ENCODE measurements at places on chromosomes 11 and 22. TPM values are rescaled to one million over a fixed set of nuclear protein-coding genes. Genes with fewer than 3 reads are reported as not detected.

- peaks cover 24% of the 10 kb centered on the region for H3K4me1 ChIP-seq
- no peak overlapping the region for H3K27ac ChIP-seq
- no peak overlapping the region for H3K4me3 ChIP-seq
- DNase-seq, result no peak
These were observed 2.5 kb downstream of the SYVN1 start for GRCh38 chr11:65131895-65132237.

- no peaks in the 10 kb centered on the region for H3K27me3 ChIP-seq
- H3K4me3 ChIP-seq, result no peak overlapping the region
- no peaks in the 10 kb centered on the region for H3K4me1 ChIP-seq
- H3K36me3 ChIP-seq, result no peaks in the 10 kb centered on the region
- no peak for DNase-seq
These were observed 243.7 kb downstream of the BLID start for GRCh38 chr11:121872356-121872755.

DNA sequence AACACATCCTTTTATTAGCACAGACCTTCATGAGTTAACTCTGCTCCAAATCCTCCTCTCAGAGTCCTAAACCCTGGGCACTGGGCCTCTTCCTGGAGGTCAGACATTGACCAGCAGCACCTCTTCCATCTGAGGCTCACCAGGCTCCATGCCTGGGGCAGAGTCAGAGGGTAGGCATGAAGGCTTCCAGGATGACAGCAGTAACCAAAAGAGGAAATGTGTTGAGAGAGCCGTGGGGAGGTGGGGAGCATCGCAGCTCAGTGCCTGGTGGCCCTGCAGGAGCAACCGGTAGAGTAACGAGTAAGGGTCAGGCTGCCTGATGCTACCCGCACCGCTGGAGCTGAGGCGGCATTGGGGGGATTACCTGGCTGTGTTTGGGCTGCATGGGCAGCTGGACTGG, 9.4 kb upstream of the NAV2 start:
- H3K27me3 ChIP-seq, result no peaks in the 10 kb centered on the region
- no peaks in the 10 kb centered on the region for H3K36me3 ChIP-seq
- peaks cover 6% of the 10 kb centered on the region for H3K4me1 ChIP-seq
- no peak overlapping the region for H3K27ac ChIP-seq
- no peak for DNase-seq

DNA sequence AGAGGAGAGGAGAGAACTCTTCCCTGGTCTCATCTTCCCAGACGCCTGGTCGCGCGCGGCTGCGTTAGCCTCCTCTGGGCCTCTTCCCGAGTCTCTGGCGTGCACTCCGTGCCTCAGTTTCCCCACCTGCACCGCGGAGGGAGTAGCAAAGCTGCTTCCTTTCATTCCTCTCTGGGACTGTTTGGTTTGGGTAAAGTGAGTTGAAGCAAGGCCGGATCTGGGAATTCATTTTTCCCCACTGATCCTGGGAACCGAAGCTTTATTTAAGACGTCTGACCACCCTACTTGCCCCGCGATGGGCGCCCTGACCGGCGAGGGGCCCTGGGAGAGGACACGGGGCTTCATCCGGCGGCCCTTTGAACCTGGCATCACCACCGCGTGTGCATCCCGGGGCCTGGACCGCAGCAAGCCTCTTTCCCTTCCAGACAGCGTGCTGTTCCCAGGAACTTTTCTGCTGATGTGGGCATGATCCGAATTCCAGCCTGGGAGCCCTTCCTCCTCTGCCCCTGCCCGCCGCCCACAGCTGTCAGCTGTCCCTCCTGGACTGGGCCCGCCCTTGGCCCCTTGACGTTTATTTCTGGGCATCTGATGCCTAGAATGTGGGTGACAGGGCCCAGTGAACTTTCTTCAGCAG, 758 bp downstream of the LDLRAD3 start:
- peaks cover 11% of the 10 kb centered on the region for H3K4me1 ChIP-seq
- H3K27me3 ChIP-seq, result no peaks in the 10 kb centered on the region
- no peaks in the 10 kb centered on the region for H3K36me3 ChIP-seq
- no peak overlapping the region for H3K27ac ChIP-seq

- no peaks in the 10 kb centered on the region for H3K4me1 ChIP-seq
- no peak overlapping the region for H3K27ac ChIP-seq
- no peaks in the 10 kb centered on the region for H3K27me3 ChIP-seq
- H3K36me3 ChIP-seq, result no peaks in the 10 kb centered on the region
These were observed 393.7 kb downstream of the TMEM135 start for GRCh38 chr11:87431392-87431791.

- DNase-seq, result no peak
- H3K27ac ChIP-seq, result peak overlapping the region; percentile 90
- H3K4me3 ChIP-seq, result peak overlapping the region; percentile 61
- H3K36me3 ChIP-seq, result no peaks in the 10 kb centered on the region
- H3K27me3 ChIP-seq, result no peaks in the 10 kb centered on the region
These were observed 103.3 kb upstream of the AKIP1 start for GRCh38 chr11:8807544-8808225.

DNA sequence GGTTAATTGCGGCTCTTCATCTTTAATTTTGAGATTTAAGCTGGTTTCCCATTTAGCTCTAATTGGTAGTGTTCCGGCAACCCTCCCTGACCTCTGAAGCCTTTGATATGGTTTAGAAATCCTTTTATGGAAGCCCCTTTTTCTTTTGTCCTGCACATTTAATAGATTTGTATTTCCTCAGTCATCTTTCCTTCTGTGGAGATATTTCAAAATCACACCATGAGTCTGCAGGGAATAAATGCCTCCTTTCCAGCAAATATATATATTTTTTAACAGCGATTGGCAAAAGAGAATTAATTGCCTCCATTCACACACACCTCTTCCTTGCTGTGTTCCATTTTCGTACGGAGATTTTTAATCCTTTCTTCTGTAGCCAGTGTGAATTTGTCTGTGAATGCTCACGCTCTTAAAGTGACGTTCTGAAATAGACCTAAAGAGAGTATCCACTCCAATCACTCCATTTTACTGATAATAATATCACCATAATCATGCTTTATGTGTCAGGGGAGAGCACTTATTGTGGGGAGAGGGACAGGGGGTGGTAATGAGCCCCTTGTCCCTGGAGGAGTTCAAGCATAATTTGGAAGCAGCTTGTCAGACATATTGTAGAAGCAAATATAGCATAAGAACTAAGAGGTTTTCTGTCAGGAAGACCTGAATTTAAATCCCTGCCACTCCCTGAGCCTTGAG, 142.5 kb upstream of the SYT13 start:
- no peaks in the 10 kb centered on the region for H3K36me3 ChIP-seq
- peaks cover 4% of the 10 kb centered on the region for H3K27me3 ChIP-seq
- DNase-seq, result no peak

GRCh38 chr11:130085671-130086290, 16.1 kb downstream of the APLP2 start:
- no peaks in the 10 kb centered on the region for H3K27me3 ChIP-seq
- DNase-seq, result no peak
- peaks cover 41% of the 10 kb centered on the region for H3K4me1 ChIP-seq

GRCh38 chr22:43985532-43985931, 30.3 kb downstream of the SAMM50 start:
- no peak overlapping the region for H3K4me3 ChIP-seq
- H3K4me1 ChIP-seq, result no peaks in the 10 kb centered on the region
- peaks cover 96% of the 10 kb centered on the region for H3K36me3 ChIP-seq
- no peak for DNase-seq
- no peak overlapping the region for H3K27ac ChIP-seq

DNA sequence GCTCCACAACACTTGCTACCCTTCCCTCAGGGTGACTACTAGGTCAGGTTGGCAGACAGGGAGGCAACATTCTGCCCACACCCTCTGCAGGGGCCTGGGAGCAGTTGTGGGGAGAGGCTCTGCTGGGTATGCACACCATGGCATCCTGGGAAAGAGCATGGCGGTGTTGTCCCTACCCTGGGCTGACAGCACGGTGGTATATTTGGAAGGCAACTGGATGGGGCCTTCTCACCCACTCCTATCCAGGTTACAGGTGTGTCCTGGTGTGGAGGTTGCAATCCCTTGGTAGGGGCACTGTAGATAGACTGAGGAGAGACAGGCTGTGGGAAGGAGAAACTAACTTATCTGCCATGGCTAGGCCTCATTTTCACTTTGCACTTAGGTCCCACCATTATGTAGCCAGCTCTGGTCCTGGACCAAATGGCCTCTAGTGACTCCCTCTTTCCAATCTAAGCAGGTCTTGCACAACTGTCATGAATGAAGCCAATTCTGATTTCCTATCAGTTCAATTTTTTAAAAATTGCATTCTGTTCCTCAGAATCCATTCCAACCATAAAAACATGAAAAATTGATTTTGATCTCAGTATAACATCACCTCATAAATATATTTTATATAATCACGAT, 54.0 kb upstream of the CD44 start:
- H3K4me3 ChIP-seq, result no peak overlapping the region
- H3K36me3 ChIP-seq, result no peaks in the 10 kb centered on the region
- peak overlapping the region; percentile 81 for H3K27ac ChIP-seq
- no peak for DNase-seq

DNA sequence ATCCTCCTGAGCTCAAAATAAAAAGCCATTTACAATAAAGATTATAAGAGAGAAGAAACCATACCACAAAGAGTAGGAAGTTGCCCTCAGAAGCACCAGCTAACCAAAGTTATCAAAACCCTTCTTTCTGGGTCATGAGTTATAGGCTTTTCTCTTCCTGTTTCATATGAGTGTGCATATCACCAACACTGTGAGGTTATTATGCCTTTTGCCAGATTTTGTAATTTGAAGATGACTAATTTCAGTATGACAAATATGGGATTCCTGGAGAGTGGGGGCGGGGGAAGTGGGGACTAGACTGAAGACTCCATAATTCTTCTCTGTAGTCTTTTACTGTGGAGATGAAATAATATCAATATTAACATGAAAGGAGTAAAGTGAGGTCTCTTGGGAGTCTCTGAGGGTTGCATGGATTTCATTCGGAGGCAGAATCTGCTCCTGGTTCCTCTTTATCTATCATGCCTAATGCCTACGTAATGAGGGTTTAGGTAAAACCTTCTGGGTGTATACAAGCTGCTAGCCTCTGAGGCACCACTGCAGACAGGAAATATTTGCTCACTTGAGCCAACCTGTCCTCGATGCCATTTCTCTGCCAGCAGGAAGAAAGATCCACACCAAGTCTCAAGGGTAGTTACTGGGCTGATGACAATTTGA, 2.1 kb downstream of the LPXN start:
- H3K36me3 ChIP-seq, result peaks cover 19% of the 10 kb centered on the region
- H3K27me3 ChIP-seq, result no peaks in the 10 kb centered on the region

- peaks cover 9% of the 10 kb centered on the region for H3K4me1 ChIP-seq
- no peak overlapping the region for H3K27ac ChIP-seq
- H3K36me3 ChIP-seq, result peaks cover 95% of the 10 kb centered on the region
- H3K27me3 ChIP-seq, result no peaks in the 10 kb centered on the region
These were observed 25.2 kb downstream of the MORC2 start for GRCh38 chr22:30943368-30943767.

GRCh38 chr11:63837027-63837688, 1.8 kb upstream of the MARK2 start:
- peaks cover 6% of the 10 kb centered on the region for H3K36me3 ChIP-seq
- no peaks in the 10 kb centered on the region for H3K27me3 ChIP-seq
- H3K4me1 ChIP-seq, result peaks cover 29% of the 10 kb centered on the region
- peak overlapping the region; percentile 81 for H3K27ac ChIP-seq
- no peak overlapping the region for H3K4me3 ChIP-seq

DNA sequence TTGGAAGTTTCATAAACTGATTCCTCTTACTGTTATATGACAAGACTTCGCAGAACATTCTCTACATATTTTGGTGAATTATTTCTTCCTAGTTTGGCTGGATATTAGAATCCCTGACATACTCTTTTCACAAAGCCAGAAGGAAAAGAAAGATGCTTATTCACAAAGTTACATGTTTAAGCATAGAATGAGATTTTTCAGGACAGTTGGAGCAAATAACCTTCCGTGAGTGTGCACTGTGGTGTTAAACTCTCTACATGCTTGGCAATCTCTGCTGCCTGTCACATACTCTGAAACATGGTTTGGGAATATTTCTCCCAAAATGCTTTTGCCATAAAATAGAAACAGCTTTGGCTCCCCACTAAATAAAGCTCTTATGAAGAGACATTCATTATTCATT, 230.0 kb upstream of the MTNR1B start:
- H3K36me3 ChIP-seq, result no peaks in the 10 kb centered on the region
- no peaks in the 10 kb centered on the region for H3K4me1 ChIP-seq
- H3K4me3 ChIP-seq, result no peak overlapping the region
- no peak for DNase-seq
- H3K27ac ChIP-seq, result no peak overlapping the region

DNA sequence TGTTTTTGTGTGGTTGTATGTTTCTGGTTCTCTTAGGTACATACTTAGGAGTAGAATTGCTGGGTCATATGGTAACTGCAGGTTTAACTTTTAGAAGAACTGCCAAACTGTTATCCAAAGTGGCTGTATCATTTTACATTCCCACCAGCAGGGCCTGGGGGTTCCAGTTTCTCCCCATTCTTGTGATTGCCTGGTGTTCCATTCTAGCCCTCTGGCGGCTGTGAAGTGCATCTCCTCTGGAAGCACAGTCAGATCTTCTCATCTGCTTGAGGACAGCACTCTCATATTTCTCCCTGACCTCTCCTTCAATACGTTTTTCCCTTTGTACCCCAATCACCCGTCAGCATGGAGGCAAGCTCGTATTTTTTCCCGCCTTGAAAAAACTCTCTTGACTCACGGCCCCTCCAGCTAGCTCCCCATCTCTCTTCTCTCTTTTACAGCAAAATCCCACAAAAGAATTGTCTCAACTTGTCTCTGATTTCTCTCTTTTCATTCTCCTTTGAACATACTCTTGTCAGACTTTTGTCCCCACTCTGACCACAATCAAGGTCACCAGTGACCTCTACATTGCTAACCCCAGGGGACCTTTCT, 56.8 kb upstream of the THY1 start:
- no peaks in the 10 kb centered on the region for H3K4me1 ChIP-seq
- no peak for DNase-seq
- H3K27ac ChIP-seq, result no peak overlapping the region
- H3K27me3 ChIP-seq, result no peaks in the 10 kb centered on the region
- no peak overlapping the region for H3K4me3 ChIP-seq
- H3K36me3 ChIP-seq, result no peaks in the 10 kb centered on the region

DNA sequence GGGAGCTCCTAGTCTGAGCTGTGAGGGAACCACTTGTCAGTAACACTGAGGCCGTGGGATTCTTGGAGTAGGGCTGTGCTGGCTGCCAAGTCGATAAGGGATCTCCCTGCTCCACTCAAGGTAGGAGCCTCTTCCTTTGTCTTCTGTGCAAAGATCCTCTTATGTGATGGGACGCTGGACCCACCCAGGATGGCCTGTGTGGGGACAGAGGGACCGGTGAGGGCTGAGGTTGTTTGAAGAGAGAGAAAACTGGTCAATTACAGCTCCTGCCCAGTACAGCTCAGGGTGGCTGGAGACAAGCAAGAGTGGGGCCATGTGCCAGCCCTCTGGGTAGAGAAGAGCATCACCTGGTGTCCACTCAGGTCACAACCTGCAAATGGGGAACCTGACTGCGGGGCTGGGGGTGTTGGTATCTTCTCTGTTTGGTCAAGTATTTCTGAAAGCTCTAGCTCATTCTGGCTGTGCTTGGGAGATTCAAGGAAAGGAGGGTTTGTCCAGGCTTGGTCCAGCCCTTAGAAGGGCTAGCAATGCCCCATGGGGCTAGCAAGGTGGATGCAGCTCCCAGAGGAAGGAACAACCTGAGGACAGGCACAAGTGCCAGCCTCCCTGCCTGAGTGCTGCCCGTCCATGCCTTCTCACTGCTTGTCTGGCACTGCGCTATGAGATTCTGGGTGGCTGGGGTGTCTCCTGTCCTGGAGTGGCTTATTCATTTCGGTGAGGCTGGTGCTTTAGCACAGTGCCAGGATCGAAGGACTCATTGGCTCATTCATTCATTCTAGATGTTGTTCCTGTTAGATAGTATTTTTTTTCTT, 27.6 kb upstream of the BAIAP2L2 start:
- DNase-seq, result peak; percentile 38
- H3K4me3 ChIP-seq, result no peak overlapping the region
- no peaks in the 10 kb centered on the region for H3K27me3 ChIP-seq

TP53I11 gene
- total RNA-seq, result 110 TPM

C22orf42 gene
- total RNA-seq, result not detected

NAV2 gene
- 44.8 TPM for total RNA-seq

MYO7A gene
- total RNA-seq, result 3.6 TPM

Data from upper lobe of right lung (tissue), 1 donor.